ENCODE measurements at places on chromosomes 1 and 21.

DNA sequence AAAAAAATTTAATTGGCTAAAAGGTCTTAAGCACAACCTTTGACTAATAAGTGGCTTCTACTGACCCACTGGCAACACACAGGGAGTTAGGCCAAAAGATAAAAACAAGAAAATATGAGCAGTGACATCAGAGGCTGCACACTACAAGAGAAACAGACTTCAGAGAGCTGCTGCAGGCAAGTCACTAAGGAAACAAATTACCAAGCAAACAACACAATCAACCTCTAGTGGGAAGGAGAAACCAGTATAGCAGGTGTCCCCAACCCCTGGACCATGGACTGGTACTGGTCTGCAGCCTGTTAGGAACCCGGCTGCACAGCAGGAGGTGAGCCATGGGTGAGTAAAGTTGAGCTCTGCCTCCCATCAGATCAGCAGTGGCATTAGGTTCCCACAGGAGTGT is 20.8 kb upstream of the ENSA start:
- DNase-seq = no peak

DNA sequence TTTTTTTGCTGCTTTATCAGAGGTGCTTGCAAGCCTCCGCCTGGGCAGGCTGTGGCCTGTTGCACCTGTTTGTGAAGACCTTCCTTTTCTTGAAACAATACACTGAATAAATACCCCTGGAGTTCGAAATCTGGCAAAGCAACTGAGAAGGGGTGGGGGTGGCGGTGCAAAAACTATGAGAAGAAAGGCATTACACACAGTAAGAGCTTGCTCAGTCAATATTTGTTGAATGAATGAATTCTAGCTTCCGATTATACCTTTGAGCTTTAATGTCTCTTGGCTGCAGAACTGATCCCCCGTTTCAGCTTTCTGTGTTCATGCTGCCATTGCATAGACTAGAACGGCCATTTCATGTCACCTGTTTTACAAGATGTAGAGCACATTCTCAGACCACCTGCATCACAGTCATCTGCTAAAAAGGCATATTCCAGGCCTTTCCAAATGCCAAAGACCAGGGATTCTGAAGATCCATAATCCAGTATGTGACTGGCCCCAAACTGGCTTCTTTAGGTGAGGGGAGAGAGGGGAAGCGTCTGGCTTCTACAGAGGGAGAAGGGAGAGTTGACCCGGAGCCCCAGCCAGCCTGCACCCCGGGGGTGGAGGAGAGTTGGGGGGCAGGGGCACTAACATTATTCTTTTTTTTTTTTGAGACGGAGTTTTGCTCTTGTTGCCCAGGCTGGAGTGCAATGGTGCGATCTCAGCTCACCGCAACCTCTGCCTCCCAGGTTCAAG is 111.5 kb downstream of the ETS2 start:
- no peak for DNase-seq

DNA sequence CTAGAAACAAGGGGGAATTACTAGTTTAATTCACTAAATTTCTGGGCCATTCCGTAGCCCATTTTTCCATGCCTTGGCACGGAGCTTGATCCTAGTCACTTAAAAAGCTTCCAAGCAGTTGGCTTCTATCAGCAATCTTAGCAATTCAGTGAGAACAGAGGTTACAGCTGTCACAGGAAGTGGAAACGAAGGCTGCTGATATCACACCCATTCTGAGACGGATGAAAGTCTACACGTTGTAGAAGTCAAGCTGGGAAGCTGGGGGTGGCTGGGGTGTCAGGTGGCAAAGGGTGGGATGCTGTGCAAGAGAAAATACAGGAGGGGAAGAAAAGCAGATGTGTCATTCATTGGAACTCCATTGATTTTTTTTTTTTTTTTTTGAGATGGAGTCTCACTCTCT is 11.8 kb upstream of the STMN1 start:
- peak; percentile 29 for DNase-seq

DNA sequence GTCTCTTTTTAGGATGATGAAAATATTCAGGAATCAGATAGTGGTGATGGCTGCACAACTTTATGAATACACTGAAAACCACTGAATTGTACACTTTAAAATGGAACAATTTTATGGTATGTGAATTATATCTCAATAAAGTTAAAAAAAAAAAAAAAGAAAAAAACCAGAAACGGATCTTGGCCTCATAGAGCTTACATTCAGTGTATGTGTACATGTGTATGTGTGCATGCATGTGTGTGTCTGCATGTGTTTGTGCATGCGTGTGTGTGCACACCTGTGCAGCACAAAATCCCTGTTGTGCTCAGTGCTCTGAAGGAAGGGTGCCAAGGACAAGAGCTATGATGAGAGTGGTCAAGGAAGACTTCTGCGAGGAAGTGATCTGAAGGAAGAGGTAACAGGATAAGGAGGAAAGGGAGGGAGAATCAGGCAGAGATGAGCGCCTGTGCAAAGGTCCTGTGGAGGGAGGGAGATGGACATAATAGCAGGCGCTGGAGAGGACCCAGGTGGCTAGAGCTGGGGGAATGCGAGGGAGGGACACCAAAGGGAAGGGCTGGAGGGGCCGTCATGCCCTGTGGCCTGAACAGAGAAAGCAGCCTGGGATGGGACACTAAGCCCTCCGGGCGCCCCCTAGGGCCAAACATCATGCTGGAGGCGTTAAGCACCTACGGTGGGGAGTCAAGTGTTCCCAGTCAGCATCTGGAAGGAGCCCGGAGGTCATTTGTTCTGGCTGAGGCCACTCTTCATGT is 25.2 kb downstream of the NKAIN1 start:
- DNase-seq = peak; percentile 35

DNA sequence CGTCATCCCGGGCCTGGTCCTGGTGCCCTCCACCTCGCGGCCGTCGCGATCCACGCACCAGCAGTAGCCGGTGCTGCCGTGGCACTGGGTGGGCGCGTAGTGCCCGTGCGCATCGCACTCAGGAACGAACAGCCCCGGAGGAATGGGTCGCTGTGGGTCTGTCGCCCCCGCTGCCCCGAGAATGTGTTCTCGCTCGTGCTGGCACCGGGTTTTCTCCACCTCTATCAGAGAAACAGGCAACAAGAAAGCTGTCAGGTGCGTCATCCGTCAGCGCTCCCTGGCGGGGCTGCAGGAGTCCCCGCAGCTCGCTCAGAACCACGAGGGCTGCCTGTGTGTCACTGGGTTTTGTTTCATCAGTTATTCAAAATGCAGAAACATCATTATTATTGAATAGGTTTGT is 71.2 kb downstream of the NID1 start:
- DNase-seq = no peak

- peak; percentile 88 for DNase-seq
Measured at GRCh38 chr1:1422465-1423244, 1.6 kb upstream of the ANKRD65 start.

DNA sequence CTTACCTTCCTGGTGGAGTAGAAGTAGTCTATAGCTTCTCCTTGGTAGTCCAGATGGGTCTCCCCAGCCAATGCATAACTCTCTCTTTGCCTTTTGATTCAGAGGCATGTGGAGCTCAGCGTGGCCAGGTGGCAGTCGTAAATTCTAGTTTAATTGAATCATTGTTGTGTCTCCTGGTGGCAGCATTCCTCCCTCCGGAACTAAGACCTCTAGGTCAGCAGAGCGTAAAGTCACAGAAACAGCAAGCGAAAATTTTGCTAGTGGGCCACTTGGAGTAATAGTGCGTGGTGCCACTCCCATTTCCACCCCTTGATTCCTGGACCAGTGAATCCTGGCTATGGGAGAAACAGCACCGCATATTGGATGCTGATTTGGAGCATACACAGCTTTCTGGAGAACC is 3.9 kb upstream of the TMPRSS2 start:
- no peak for DNase-seq

- peak; percentile 65 for DNase-seq
Measured at GRCh38 chr1:24526940-24527542, 24.4 kb downstream of the RCAN3 start.

DNA sequence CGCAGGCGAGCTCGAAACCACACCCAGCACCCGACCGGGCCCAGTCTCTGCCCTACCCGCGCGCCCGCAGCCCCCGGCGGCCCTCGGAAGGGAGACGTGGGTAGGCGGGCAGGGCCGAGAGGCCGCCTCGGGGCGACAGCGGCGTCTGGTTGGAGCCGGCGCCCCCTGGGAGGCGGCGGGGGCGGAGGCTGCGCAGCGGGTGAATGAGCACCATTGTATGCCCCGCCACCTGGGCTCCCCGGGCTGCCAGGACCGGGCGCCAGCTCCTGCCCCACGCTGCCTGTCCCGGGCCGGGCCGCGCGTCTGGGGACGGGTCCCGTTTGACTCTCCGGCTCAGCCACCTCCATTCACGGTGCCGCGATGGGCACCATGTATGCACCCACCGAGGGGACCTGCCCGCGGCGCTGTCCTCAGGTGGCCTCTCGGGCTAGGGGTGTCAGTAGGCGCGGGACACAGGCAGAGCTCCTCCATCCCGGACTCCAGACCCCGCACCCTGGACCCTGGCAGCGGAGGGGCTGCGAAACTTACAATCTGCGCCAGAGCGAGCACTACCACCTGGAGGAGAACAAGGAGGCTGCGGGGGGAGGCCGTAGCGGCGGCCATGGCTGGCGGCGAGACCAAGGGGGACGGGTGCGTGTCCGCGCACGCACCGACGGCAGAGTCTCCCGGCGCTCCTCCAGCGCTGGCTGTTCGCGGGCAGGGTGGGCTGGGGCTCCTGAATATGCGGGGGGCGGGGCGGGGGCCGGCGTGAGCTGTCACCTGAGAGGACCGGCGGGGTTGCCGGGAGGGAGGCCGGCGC is at the start of gene COL9A2:
COL9A2 (minus strand) TSS at position 692 of the 799 bp plus-strand sequence; CDS start at position 603, 89 bp downstream.
- peak; percentile 69 for DNase-seq

GRCh38 chr1:17110555-17110926 is 8.7 kb downstream of the PADI2 start:
- DNase-seq = no peak

DNA sequence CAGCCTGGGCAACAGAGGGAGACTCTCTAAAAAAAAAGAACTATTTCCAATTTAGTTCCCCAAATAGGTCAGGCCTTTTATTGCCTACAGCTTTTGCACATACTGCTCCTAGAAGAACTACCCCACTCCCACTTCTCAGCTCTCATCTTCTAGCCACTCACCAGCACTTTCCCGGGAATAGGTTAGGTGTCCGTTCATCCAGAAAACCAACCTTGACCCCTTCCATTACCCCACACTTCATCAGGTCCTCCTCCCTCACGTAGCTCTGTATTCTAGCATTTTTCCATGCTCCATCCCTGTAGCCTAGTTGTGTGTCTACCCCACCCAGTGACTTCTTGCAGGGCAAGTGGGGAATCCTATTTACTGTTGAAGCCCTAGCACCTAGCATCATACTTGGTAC is 42.6 kb downstream of the C8B start:
- DNase-seq = no peak

- DNase-seq = no peak
Measured at GRCh38 chr1:77579547-77579946, 102.9 kb downstream of the ZZZ3 start.

- DNase-seq = no peak
Measured at GRCh38 chr1:162695687-162696086, 63.4 kb downstream of the DDR2 start.

DNA sequence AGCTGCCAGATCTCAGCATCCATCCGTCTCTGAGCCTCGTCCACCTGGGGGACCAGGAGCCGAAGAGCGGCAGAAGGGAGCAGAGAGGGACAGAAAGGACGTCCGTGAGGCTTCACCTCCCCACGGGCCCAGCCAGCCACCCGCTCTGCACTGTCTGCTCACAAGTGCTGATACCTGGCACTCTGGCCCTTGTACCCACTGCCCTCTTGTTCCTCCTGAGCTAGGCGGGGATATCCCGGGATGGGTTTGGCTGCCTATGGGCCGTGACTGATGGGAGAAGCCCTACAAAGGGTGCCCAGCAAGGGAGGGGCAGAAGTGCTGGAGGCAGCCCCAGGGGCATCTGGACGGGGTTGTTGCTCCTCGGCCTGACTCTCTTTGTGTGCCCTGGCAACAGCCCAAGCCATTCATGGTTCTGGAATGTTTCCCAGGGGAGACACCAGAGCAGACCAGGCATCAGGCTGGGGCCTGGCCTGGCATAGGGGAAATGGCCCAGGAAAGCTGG is 57.6 kb downstream of the LDLRAD2 start:
- peak; percentile 16 for DNase-seq

- no peak for DNase-seq
Measured at GRCh38 chr1:89649783-89650182, 16.9 kb downstream of the LRRC8C start.

- no peak for DNase-seq
Measured at GRCh38 chr1:64597113-64597512, 127.2 kb downstream of the CACHD1 start.

GRCh38 chr1:41493117-41493536 is 8.6 kb upstream of the EDN2 start:
- no peak for DNase-seq

DNA sequence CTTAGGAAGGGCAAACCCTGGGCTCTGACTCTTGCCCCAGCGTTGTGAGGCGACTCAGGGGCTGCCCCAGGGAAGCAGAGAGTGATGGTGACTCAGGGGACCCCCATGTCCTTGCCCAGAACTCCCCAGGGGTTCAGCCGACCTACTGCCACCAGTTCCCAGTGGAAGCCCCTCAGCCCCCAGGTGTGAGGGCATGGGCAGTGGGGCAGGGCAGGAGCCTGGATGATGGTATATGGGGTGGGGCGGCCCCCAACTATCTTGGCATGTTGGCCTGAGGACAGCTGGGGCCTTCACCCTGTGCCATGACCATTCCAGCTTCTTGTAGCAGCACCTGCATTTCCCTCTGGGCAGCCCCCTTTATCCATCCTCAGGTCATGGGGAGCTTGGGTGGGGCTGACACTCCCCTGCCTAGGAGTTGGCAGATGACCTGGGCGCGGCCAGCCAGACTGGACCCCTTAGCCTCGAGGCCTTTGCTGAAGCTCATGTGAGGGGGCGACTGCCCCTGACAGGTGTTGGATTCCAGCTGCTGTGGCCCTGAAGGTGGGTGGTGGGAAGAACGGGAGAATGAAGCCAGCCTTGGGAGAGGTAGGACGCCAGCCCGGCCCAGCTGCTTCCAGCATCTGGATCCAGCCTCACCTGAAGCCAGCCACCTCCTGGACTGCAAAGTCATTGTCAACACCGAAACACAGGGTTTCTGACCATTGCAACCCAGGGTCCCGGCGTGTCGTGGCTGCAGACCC is 1.8 kb upstream of the FNDC10 start:
- no peak for DNase-seq

GRCh38 chr21:37337831-37338230 is 28.7 kb upstream of the DYRK1A start:
- peak; percentile 25 for DNase-seq

DNA sequence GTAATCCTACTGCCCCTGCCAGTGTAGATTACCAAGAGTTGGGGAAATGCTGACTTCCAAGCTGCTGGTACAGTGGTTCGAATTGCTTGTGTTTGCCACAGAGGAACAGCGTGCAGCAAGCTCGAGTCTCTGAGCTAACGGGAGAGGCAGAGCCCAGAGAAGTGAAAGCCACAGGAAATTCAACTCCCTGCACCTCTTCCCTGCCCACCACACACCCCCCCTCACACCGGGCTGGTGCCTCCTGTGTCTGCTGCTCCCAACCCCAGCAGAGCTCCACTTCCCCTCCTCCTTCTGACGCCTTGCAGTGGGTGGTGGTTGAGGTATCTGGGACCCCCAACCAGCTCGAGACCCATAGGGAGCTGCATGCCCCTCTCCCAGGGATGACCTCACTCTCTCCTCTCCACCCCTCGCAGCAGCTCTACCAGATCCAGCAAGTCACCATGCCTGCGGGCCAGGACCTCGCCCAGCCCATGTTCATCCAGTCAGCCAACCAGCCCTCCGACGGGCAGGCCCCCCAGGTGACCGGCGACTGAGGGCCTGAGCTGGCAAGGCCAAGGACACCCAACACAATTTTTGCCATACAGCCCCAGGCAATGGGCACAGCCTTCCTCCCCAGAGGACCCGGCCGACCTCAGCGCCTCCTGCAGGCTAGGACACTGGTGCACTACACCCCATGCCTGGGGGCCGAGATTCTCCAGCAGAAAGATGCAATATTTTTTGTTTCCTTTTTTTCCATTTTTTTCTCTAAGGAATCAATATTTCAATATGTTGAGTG is 13.1 kb upstream of the KCNQ4 start:
- DNase-seq = no peak

All from trophoblast cell (in vitro differentiated cells and primary cell).